ENCODE measurements at places on chromosomes 2 and 18.

- no peak for DNase-seq
Measured at GRCh38 chr2:168767258-168767657, 35.2 kb upstream of the NOSTRIN start.

- DNase-seq = no peak
Measured at GRCh38 chr2:126653109-126653508, 2.8 kb upstream of the GYPC start.

- DNase-seq = no peak
Measured at GRCh38 chr2:47769318-47769717, 13.6 kb upstream of the MSH6 start.

- no peak for DNase-seq
Measured at GRCh38 chr2:236667526-236667925, 97.9 kb downstream of the ACKR3 start.

- peak; percentile 29 for DNase-seq
Measured at GRCh38 chr2:216034065-216034464, 20.7 kb upstream of the MREG start.

DNA sequence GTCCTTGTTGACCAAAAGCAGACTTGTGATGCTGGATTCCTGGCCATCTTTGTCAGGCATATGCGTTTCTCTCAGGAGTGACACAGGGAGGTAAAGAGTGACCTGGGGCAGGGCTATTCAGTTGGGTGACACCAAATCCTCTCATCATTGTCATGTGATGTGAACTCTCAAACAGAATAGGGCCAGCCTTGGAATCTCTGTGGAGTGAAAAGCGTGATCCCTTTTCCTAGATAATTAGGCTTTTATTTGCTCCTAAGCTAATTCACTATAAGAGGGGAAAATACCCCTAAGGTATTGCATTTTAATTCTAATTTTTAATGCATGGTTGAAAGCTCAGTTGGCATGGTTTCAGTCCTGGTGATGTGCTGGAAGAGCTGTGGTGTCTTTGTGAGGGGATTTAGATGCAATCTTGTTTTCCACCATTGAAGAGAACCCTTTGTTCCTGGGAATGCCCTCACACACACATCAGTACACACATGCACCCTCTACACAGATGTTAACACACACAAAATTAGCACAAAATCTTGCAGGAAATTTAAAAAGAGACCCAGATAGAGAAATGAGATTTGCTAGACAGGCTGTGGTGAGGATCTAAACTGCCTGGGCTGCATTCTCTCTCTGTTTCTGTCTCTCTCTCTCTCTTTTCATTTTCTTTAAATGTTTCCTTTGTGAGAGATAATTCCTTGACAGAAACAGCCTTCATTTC is 349.9 kb downstream of the TSN start:
- no peak for DNase-seq

- DNase-seq = no peak
Measured at GRCh38 chr2:218400930-218401881, 1.5 kb downstream of the CTDSP1 start.

DNA sequence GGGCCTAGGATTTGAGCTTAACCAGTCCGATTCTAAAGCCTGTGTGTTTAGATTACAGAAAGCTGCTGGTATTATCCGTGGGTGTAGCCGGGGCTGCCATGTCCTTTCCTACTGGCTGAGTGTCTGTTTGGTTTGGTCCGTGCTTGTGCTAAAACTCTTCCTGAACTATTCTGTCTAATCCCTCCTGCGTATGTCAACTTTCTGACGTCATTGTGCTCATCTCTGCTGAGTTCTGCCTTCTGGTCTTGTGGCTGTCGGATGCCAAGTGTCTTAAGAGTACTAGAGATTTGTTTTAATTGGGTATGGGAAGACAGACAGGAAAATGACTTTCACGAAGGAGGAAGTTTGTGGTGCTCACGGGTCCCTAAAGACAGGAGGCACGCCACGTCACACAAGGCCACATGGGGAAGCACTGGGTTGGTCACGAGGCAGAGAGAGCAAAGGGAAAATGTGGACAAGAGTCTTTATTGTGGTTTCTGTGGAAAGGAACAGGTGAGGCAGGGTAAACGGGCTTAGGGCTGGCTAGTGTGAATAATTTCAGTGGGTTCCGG is 31.8 kb upstream of the NTSR2 start:
- no peak for DNase-seq

DNA sequence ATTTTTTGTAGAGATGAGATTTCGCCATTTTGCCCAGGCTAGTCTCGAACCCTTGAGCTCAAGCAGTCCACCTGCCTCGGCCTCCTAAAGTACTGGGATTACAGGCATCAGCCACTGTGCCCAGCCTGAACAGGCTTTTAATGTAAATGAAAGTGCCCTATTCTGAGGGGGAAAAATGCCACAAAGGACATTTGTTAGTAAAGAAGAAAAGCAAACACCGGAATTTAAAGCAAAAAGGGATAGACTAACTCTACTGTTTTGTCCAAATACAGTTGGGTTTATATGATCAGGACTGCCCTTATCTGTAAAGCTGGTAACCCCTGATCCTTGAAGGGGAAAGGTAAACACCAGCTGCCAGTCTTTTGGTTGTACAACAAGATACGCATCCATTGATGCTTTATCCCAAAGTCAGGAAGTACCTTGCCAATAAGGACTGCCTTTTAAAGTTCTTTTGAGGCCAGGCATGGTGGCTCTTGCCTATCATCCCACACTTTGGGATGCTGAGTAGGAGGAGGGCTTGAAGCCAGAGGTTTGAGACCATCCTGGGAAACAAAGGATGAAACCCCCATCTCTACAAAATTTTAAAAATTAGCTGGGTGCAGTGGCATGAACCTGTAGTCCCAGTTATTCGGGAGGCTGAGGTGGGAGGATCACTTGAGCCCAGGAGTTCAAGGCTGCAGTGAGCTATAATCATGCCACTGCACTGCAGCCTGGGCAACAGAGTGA is 13.1 kb downstream of the CLEC4F start:
- DNase-seq = no peak

DNA sequence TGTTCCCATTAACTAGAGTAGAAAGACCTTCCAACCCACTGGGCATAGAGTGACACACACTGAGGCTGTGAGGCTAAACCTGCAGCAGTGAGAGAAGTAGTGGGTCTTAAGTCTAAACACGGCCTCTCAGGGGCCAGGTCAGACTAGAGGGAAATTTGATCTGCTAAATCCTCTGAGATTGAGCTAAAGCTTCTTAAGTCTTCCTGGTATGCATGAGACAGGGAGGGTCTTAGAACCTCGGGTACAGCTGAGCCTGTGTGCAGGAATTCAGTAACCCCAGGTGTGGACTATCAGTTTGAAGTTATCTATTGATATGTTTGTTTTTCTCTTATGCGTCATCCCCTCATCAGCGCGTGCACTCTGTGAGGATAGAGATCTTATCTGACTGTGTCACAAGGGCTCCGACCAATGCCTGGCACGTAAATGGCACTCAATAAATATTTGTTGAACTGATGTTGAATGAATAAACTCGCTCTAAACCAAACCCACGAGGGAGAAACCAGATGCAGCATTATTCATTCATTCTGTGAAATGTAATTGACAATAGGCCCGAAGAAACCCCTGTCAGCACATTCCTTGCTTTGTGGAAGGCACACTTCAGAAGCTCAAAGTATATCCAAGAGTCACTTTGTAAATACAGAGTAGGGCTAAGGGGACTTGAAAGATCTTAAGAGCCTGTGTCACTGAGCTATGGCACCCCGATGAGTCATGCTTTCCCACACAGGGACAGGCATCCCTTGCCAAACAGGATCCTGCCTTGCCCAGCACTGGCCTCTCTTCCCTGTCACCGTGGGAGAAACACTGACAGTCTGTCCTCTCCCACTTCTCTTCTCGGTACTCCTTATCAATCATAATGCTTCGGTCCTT is 21.7 kb upstream of the RAB10 start:
- no peak for DNase-seq

- no peak for DNase-seq
Measured at GRCh38 chr2:13818002-13818401, 814.5 kb upstream of the LRATD1 start.

- DNase-seq = no peak
Measured at GRCh38 chr2:181576431-181576830, 80.5 kb downstream of the CERKL start.

DNA sequence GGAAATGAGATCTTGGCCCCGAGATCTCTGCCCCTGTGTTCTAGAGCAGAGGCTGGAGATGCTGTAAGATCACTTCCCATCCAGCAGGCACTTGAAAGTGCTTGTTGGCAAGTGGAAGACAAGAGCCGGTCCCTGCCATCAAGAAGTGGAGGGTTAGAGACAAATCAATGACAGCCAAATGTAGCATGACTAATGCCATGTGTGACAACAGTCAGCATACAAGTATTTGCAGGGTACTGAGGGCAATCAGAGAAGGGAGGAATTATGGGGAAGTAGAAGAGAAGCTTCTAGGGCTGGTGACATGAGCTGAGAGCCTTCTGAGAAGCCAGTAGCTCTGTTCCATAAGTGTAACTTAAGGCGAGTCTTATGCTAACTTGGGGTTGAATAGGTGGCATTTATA is 58.6 kb downstream of the TMEM17 start:
- no peak for DNase-seq

- no peak for DNase-seq
Measured at GRCh38 chr2:16425462-16426336, 239.9 kb downstream of the CYRIA start.

Measured in NCI-H748 treated with DMSO at 0.1 percent for 48 hours (cell line).